ENCODE measurements at places on chromosomes 6 and 20.

- no peak for DNase-seq
Measured at GRCh38 chr20:59603176-59603575, 1.2 kb upstream of the PHACTR3 start.

DNA sequence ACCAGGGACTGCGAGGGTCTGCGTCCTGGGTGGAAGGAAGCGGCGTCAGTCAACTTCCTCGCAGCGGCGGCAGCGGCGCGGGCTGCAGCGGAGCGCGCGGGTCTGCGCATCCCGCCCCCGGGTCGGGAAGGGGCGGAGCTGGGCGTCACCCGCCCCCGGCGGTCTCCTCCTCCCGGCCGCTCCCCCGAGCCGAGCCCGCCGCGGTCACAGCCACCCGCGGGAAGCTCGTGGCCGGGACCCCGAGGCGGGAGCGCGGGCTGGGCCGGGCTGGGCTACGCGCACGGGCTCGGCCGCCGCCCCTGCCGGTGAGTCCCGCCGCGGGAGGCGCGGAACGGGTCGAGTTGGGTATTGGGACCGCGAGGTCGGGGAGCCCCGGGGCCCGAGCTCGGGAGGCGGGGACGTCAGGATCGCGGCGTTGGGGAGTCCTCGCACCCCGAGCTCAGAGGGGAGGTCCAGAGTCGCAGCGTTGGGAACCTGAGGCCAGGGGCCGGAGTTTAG lies at the start of gene PAQR8:
TSS of gene PAQR8 (plus strand) at position 207 of the 498 bp plus-strand sequence. CDS start 41,063 bp downstream, outside the sequence.
- peak; percentile 62 for DNase-seq

GRCh38 chr6:54086439-54086838 lies 24.8 kb upstream of the MLIP start:
- DNase-seq, result no peak

DNA sequence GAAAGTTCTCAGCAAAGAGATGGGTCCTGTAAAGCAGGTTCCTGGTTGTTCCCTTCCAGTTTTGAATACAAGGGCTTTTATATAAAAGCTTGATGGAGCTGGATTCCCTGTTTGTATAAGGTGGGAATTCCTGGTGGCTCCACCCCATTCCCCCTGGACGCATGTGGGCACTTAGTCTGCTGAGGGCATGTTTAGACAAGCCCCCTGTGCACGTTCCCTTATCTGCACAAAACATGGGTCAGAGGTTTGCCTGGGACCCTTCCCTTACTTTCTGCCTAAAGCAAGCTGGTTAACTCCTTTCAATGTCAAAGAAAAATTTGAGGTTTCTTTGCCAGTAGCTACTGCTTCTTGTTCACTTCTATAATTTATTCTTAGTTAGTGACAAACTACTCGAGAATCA lies 181.1 kb downstream of the BCKDHB start:
- no peak for DNase-seq

GRCh38 chr6:156928126-156928525 lies 150.9 kb downstream of the ARID1B start:
- DNase-seq, result no peak

Data from activated CD4-positive, CD25-positive, alpha-beta regulatory T cell (primary cell).